CD8-positive, alpha-beta T cell (primary cell): ENCODE measurements at places on chromosomes 7 and 10.

GRCh38 chr7:130758429-130759056, 24.5 kb upstream of the KLF14 start:
- DNase-seq = no peak

- DNase-seq = no peak
Observed at GRCh38 chr10:78471326-78471722, 437.7 kb downstream of the RPS24 start.

GRCh38 chr7:120205101-120205500, 67.9 kb upstream of the KCND2 start:
- no peak for DNase-seq

GRCh38 chr7:132179080-132179430, 397.2 kb downstream of the PLXNA4 start:
- DNase-seq = no peak

DNA sequence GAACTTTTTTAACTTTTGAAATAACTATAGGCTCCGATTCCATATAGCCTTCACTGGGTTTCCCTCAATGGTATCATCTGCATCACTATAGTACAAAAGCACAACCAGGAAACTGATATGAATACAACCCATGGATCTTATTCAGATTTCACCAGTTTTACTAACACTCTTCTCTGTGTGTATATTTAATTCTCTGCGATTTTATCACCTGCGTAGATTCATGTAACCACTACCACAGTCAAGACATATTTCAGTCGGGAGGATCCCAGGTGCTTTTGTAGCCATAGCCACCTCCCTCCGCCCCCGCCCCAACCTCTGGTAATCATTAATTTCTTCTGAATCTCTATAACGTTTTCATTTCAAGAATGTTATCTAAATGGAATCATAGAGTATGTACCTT, 82.8 kb upstream of the C7orf33 start:
- DNase-seq = no peak

- no peak for DNase-seq
Observed at GRCh38 chr10:59047957-59048618, 128.4 kb upstream of the PHYHIPL start.

DNA sequence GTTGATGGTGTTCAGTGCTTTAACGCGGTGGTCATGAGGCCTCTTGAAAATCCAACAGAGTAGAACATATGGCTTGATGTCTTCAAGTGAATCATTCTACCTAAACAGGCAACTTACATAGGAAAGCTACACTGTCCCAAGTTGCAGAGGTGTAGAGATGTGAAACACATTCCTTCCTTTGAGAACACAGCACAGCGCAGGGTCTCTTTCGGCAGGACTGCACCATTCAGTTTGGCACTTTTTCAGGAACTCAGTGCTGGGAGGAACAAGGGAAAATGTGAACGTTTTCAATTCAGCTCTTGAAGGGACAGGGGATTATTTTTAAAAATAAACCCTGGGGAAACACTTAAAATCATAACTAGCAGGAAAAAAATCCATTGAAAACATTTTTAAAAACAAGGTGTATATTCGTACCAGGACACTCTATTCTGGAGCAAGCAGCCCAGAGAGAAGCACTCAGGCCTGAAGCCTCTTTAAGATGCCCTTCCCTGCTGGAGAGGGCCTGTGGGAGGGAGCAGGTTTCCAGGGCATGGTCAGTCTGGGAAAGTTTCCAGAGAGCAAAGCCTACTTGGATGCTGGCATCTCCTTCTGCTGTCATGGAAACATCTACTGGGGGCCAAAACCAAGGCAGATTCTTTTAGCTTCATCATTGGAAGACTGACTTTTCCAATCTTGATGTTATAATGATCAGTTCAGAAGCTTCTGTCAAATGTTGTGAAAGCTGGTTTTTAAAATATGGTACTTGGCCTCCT, 60.4 kb upstream of the NPVF start:
- DNase-seq = no peak

DNA sequence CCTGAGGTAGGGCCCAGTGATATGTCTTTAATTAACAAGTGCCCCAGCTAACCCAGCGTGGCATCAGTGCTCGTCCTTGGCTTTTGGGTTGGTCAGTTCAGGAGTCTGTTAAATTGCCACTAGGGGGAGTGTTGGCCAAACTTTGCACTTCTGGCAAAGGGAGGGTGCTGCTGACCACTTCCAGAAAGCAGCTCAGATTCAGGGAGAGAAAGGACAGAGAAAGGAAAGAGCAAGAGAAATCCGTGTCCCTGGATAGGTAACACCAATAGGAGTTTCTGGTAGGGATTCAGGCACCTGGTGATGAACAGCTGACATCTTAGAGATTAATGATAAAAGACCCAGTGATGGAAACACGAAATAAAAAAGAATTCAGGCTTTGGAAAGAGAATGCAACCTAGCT, 243.1 kb upstream of the AOAH start:
- DNase-seq = no peak

DNA sequence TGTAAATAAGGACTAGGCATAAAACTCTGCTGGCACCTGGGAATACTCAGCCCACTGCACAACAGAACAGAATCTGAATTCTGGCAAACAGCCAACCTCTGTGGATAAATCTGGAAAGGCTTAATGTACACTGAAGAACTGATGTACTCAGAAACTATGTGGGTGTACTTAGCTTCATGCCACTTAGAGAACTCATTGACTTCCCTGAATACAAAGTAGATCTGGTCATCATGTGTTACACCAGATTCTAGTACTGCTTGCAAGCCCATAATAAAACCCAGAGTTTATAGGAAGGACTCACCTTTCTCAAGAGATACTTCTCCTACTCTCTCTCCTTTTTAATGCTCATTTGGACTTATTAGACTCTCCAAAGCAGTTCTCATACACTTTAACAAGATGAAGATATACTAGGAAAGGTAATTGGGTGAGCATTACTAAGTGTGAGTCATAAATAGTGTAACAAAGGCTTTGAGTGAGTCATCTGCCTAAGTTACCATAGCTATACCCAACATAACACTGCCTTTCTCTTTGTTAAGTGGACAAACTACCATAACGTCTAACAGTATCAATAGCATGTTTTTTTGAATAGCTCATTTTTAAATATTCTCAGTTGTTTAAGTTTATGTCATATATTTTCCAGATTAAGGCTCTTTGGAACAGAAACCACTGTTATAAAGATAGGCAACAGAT, 309.1 kb downstream of the MDFIC start:
- no peak for DNase-seq

GRCh38 chr10:49393757-49394156, 2.1 kb downstream of the DRGX start:
- no peak for DNase-seq

DNA sequence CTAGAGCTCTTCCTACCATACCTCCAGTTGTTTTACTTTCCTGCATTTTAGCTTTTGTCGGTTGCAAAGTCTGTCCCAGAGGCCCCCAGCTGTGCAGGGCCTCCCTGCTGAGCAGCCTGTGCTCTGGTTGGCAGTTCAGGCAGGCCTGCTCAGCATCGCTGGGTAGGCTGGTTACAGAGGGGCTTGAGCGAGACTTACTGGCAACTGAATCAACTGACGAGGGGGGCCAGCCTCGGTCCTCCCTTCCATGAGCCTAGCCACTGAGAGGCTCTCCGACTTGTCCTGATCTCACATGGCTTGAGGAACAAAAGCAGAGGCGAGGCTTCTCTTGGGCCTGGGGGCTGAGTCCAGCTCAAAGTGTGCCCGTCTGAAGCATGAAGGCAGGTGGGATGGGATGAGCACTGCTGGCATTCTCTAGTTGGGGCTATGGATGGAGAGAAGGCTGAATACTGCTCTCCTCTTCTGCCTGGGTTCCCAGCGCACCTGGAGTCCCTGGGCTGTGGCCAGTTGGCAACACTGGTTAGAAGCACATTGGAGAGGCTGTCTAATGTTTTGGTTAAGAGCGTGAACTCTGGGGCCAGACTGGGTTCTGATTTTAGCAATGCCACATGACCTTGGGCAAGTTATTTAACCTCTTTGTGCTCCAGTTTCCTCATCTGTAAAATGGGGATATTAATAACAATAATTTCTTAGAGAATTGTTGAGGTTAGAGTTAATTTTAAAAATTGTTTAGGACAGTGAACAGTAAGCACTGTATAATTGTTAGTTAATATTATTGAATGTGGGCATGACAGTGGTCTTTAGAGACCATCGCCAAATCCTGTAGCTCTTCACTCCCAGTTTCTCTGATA, 6.9 kb upstream of the SFRP5 start:
- no peak for DNase-seq

DNA sequence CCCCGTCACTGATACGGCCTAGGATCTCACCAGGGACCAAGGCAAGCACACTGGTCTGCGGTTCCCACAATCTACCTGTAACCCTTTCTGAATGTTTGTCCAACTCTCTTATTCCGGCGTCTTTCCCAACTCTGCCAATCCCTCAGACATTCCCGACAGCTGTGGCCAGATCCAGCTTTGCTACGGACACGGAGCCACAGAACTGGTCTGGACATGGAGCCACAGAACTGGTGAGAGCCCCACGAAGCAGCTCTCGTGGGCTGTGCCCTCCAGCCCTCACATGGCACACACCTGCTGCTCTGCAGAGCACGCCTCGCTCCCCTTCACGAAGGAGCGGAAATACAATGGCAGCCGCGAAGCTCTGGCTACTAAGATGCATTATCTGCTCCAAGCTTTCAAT, 376.8 kb downstream of the DNAJB6 start:
- no peak for DNase-seq

DNA sequence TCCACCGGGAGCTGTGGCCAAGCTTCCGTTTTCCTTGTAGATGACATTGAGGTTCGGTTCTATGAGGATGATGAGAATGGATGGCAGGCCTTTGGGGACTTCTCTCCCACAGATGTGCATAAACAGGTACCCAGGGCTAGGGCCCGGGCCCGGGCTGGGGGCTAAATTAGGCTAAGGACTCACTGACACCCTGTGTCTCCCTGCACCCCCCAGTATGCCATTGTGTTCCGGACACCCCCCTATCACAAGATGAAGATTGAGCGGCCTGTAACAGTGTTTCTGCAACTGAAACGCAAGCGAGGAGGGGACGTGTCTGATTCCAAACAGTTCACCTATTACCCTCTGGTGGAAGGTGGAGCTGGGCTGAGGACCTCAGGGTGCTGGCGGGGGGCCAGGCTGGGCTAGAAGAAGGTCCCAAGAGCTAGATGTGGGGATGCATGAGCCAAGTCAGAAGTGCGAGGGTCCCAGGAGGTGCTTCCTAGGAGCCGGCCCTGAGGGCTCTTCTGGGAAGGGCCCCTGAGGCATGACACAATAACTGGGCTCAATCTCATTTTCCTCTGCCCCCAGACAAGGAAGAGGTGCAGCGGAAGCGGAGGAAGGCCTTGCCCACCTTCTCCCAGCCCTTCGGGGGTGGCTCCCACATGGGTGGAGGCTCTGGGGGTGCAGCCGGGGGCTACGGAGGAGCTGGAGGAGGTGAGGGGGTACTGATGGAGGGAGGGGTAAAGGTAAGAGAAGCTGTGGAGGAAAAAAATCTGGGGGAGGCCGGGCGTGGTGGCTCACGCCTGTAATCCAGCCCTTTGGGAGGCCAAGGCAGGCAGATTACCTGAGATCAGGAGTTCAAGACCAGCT, 2.9 kb downstream of the NFKB2 start:
- no peak for DNase-seq

- DNase-seq = no peak
Observed at GRCh38 chr10:12020574-12020973, 22.0 kb downstream of the UPF2 start.
